Stimulated activated CD4-positive, alpha-beta T cell treated with anti-CD3 and anti-CD28 coated beads, Interleukin-1b, Interleukin-23, amount 100 ng/mL, for 24 hours (primary cell): ENCODE measurements at places on chromosomes 1 and 21.

DNA sequence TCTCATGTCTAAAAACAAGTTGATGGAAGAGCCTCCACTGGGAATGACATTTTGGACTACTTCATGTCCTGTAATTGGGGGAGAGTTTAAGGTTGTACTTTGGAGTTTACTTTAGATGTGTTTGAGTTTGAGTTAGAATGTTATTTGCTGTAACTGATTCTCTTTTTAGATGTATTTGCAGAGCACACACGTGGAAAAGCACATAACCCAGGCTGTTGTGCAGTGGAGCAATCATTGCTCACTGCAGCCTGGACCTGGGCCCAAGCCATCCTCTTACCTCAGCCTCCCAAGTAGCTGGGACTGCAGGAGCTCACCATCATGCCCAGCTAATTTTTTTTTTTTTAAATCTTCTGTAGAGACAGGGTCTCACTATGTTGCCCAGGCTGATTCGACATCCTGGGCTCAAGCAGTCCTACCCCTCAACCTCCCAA is 36.7 kb upstream of the SH3D21 start:
- no peak for DNase-seq

GRCh38 chr1:21000245-21000594 is 176.5 kb downstream of the EIF4G3 start:
- no peak for DNase-seq

GRCh38 chr1:33055210-33056008 is 18.7 kb upstream of the AK2 start:
- no peak for DNase-seq

- DNase-seq, result no peak
Measured at GRCh38 chr1:245776694-245777332, 622.0 kb downstream of the KIF26B start.

DNA sequence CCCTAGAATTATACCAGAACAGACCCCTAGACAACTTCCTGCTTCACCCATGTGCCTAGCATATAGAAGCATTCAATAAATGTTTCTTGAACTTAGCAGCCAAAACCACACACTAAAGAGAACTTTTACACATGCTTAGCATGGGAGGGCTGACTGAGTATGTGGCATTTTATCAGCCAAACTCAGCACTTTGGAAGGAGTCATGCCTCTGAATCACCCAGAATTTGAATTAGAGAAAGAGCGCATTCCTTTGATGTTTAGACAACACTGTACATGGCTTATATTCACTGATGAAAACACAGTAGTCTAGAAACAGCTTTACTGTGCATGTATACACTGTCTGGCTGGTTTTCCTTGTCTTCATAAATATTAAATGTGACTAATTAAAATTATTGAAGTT is 26.1 kb downstream of the SPAG17 start:
- no peak for DNase-seq

DNA sequence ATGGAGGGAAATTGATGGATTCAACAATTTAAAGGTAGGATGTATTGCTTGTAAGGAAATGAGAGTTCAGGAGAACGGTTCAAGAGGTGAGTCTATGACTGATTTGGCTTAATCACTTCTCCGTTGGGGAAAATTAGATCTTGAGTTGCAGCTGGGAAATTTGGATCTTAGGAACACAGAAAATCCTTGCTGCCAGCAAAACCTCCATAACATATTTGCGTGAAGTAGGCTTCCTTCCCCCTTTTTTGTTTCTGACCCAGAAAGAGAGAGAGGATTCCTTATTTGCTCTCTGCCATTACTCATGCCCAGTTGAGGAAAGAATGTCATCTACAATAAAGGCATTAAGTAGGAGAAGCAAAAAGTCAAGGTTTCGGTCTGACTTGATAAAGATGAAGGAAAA is 73.5 kb upstream of the PDC start:
- DNase-seq, result no peak

GRCh38 chr1:172883387-172883791 is 167.4 kb downstream of the TNFSF18 start:
- no peak for DNase-seq

GRCh38 chr1:18154430-18155194 is 47.0 kb downstream of the IGSF21 start:
- no peak for DNase-seq

- DNase-seq, result no peak
Measured at GRCh38 chr21:41054018-41054578, 113.9 kb upstream of the BACE2 start.

- DNase-seq, result no peak
Measured at GRCh38 chr1:237293804-237294203, 251.8 kb downstream of the RYR2 start.

GRCh38 chr1:44037154-44037553 is 5.9 kb upstream of the SLC6A9 start:
- DNase-seq, result no peak

- no peak for DNase-seq
Measured at GRCh38 chr21:45407629-45408247, 2.8 kb downstream of the COL18A1 start.

GRCh38 chr1:183910845-183911244 is 105.9 kb downstream of the RGL1 start:
- DNase-seq, result no peak

GRCh38 chr1:48266576-48266975 is 44.1 kb downstream of the SLC5A9 start:
- DNase-seq, result no peak

DNA sequence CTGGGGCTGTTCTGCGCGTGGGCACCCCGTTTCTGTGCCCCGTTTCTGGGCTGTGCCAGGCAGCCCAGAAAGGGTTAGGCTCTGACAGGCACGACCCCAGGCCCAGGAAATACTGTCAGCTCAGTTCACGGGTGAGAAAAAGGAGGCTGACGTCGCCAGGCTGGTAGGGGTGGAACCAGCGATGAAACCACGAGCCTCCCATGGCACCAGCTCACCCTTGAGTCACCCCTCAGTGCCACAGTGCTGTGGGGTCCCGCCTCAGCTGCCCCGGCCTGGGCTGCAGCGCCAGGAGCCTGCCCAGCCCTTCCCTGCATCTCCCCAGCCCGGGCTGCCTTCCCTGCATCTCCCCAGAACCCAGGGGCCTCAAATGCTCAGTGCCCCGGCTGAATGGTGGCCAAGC is 11.5 kb downstream of the MEGF6 start:
- no peak for DNase-seq

GRCh38 chr1:226772446-226773139 is 33.5 kb upstream of the ITPKB start:
- no peak for DNase-seq
